HuH-7.5 (cell line): ENCODE measurements at places on chromosomes 5 and 9.

GRCh38 chr5:56088967-56089829, 94.4 kb upstream of the IL6ST start:
- DNase-seq = no peak

GRCh38 chr5:26236936-26237335, 801.5 kb downstream of the CDH9 start:
- no peak for DNase-seq

GRCh38 chr5:151202381-151203139, 21.3 kb downstream of the CCDC69 start:
- DNase-seq = no peak

DNA sequence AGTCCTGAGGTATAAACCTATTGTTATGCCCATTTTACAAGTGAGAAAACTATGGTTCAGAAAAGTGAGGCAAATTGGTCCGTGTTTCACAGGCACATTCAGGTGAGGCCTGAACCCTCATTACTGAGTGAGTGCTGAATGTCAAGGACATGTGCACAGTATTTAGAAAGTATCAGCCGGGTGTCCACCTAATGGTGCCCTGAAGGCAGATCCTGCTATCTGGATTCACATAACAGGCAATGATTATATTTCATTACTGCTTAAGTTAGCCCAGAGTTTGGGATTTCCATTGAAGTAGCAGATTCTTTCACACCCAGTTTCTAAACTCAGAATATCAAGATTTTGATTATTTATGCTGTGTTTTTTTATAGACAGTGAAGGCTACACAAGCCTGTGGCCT, 142.7 kb downstream of the LHFPL2 start:
- DNase-seq = no peak

GRCh38 chr9:128304136-128304970, 17.9 kb downstream of the TRUB2 start:
- no peak for DNase-seq

- no peak for DNase-seq
Observed at GRCh38 chr5:68725905-68726683, 367.7 kb upstream of the SLC30A5 start.

DNA sequence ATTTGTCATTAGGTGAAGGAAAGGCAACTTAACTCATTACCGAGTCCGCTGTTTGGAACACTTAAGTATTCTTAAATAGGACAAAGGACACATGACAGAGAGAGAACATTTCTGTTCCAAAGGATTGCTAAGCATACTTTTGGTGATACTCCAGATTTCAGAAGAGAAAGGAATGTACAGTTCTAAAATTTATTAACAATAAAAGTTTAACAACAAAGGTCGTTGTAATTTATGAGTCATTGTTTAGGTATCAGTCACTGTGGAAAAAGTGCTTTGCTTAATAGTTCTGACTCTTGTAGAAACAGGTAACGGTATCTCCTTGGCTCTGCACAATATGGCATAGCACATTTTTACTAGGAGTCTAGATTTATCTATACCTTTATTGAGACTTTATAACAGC, 36.3 kb upstream of the PAM start:
- no peak for DNase-seq

GRCh38 chr5:79378510-79379186, 135.3 kb downstream of the HOMER1 start:
- DNase-seq = no peak

DNA sequence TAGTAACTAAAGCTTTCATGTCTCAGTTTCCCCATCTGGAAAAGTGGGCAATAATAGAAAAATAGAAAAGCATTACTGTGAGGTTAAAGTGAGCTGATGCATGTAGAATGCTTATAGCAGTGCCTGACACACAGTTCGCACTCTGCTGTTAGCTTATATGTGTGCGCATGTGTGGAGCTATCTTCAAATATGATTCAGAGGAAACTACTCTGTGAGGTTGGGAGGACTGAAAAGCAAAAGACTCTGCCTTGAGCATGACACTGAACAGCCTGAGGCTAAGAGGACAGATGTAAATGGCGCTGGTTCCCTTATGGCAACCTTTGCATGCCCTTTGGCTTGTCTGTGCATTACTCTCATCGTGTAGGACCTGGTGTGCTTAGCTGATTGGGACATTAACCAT, 19.4 kb downstream of the NTRK2 start:
- no peak for DNase-seq
